ENCODE measurements at places on chromosomes 7 and 10.

DNA sequence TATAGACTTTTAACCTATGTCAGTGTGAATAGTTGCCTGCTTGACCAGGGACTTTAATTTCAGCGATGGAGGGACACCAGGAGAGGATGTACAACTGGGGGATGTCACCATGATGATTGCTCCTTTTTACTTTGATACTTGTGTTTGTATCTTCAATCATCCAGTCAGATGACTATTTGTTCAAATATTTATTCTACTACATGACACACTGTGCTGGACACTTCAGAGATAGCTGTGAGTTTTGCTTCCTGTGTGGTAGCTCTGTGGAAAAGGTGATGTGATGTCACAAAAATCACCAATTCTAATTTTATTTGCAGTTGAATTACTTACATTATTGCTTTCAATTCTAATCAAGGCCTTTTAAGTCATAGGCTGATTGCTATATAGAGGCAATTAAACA lies 62.7 kb upstream of the CREB5 start:
- no peak for DNase-seq

GRCh38 chr7:42935861-42936260 lies 3.7 kb downstream of the MRPL32 start:
- DNase-seq = no peak

DNA sequence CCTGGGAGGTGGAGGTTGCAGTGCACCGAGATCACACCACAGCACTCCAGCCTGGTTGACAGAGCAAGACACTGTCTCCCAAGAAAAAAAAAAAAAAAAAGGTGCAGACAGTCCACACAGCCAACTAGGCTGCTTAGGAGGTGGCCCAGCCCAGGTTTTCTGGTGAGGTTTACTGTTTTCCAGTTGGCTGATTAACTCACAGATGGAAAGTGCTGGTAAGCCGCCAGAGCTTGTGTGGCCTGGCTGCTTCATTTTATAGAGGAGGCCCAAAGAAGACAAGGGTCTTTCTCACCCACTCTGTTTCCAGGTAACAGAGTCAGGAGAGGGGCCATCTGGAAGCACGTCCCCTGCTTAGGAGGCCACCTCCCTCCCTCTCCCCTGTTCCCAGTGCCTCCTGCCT lies 6.2 kb downstream of the RHBDD2 start:
- no peak for DNase-seq

DNA sequence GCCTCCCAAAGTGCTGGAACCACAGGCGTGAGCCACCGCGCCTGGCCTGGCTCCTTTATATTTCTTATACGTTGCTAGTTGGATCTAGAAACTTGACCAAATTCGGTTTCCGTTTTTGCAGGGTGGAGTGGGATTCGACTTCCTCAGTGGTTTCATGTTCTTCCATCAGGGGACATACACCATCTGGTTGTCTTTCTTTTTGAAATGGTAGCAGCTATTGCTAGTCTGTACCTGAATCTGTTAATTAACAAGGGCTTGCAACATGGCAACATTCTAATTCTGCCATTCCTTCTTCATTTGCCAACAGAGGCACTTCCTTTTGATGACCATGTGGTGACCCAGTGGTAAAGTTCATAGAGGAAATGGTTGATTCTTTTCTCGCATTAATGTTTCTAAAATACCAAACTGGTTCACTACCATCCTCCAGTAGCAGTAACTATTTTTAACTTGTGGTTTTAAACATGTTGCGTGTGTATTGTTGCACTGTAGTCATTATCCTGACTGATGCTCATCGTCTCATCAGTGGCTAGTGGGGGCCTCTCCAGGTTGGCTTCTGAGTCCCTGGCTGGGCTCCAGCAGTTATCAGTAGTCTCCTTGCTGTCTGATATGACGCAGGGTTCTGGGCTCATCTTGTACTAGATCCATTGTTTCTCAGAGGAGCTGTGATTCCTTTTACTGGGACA lies 159.2 kb downstream of the RGS10 start:
- no peak for DNase-seq

- no peak for DNase-seq
These were observed 31.6 kb downstream of the COA1 start for GRCh38 chr7:43697690-43698089.

DNA sequence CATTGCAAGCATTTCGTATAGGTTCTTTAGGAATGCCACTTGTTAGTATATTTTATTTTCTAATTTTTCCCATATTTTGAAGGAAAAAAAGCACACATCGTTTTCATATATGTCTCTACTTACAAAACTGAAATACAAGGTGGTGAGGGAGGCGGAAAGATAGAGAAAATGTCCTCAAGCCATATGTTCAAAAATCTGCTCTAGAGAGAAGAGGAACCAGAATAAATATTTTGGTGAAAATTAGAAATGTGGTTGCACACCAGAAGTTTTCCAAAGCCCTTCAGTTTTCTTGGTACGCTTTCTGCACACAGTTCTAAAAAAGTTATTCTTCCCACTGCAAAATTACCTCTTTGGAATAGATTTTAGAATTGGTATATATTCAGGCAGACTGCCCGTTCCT lies 107.4 kb upstream of the RHOBTB1 start:
- DNase-seq = no peak

GRCh38 chr10:122458693-122459092 lies 2.7 kb upstream of the HTRA1 start:
- DNase-seq = no peak

DNA sequence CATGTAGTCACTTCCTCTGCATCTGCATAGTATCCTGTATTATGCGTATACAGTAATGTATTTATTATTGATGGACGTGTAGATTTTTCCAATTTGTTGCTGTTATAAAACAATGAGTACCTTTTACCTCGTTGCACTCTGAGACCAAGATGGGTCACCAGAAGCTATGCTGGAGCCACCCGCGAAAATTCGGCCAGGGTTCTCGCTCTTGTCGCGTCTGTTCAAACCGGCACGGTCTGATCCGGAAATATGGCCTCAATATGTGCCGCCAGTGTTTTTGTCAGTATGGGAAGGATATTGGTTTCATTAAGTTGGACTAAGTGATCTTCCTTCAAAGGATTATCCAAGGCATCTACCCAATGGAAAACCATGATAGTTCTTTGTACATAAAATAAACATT lies 1.0 kb downstream of the PSMC2 start:
- DNase-seq = no peak

GRCh38 chr10:10053051-10053450 lies 964.6 kb upstream of the CELF2 start:
- no peak for DNase-seq

DNA sequence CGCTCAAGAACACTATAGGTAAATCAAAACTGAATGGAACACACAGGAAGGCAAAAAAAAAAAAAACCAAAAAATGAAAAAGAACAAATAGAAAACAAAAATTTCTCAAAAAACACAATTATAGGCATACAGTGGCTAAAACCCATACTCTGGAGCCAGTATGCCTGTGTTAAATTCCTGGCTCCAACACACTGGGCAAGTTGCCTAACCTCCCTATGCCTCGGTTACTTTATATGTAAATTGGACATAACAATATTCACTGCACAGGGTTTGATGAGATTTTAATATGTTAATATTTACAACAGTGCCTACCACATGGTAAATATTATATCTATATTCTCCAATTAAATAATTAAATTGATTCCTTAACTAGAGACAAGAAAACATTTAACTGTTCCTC lies 217.1 kb downstream of the HTR7 start:
- DNase-seq = no peak

- DNase-seq = no peak
These were observed 3.6 kb upstream of the TBX20 start for GRCh38 chr7:35257251-35258124.

GRCh38 chr10:68471063-68471585 lies 649 bp downstream of the DNA2 start:
- no peak for DNase-seq

DNA sequence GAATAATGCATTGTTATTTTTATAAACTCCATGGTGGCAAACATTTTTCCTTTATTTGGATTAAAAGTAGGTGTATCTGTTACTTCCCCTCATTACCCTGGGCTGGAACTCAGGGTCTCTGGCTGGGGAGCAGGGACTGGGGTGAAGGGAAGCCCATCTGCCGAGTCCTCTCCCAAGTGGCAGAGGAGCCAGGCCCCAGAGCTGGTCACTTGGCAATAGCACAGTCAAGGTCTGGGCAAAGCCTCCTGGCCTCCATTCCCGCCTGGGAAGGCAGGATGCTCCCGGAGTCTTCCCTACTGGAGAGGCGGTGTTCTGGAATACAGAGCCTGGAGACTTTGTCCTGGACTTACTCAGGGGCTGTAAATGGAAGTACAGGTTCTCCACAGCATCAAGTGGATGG lies 76.2 kb downstream of the CDH23 start:
- DNase-seq = no peak

GRCh38 chr7:116970238-116970910 lies 17.1 kb downstream of the ST7 start:
- no peak for DNase-seq

- no peak for DNase-seq
These were observed 99.7 kb downstream of the CCSER2 start for GRCh38 chr10:84427903-84428650.

GRCh38 chr7:27614095-27614494 lies 48.6 kb downstream of the HIBADH start:
- no peak for DNase-seq

DNA sequence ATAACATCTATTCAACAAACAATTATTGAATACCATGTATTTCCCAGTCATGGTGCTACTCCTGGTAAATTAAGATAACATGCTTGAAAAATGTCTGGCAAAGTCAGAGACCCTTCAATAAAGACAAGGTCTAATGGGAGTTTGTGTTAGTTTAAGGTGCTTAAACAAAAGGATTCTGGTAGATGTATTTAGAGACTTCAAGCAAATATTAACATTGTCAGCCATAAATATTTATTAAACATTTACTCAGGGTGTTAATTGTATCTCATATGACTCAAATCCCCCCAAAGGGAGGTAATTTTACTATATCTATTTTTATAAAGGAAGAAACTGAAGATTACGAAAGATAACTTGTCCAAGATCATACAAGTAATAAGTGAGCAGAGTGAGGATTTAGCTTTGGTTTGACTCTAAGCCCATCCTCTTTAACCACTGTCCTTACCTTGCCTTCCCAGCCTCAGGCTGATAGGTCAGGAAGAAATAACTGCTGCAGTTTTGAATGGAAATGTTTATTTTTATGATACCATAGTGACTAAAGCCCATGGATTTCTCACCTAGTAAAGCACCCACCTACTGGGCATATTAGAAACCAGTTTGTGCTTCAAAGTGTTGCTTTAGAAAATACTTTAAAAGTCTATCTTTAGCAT lies 215.4 kb downstream of the COBL start:
- no peak for DNase-seq

DNA sequence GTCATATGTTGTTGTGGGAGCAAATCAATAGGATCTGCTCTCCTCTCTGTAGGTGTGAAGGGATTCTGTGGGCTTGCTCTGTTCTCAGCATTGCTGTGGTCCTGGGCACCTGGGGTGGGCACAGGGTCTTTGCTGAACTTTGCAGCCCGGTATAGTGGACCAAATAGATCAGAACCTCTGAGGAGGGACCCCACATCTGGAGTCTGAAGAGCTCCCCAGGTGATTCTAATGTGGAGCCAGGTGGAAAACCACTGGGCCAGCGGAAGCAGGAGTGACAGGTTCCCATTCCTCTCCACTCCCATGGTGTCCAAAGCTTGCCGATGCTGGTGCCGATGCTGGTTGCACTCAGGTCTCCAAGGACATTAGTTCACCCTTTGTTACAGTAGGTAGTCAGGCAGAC lies 257.2 kb downstream of the GLRX3 start:
- DNase-seq = no peak

DNA sequence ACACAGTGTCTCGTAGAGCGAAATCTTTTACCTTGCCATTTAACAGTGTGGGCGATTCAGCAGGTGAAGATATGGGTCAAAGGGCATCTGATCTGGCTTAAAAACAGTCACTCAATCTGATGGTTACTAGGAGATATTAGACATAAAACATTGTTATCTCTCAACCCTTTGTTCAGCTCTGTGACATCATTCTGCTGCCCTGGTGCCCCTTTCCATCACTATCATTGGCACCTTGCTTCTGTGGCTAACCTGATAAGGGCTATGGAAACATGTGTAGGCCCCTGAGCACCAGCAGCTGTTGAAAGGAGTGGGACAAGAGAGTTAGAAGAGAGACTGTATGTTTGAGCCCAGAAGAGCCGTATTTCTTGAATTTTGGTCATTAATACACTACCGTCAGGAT lies 650.3 kb downstream of the PHTF2 start:
- no peak for DNase-seq

GRCh38 chr7:45240273-45240771 lies 82.7 kb downstream of the RAMP3 start:
- no peak for DNase-seq

DNA sequence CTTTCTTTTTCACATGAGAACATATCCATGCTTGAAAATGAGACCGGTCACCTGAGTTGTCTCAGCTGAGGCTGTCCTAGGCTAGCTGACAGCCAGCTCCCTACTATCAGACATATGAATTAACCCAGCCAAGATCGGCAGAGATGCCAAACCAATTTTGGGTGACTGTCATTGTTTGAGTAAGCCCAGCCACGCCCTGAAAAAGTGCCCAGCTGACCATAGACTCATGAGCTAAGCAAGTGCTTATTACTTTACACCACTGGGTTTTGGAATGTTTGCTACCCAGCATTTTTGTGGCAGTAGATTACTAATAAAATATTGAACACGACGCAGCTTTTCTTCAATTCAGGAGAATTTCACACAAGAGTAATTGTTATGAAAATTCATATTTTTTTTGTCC lies 265.2 kb upstream of the LYZL1 start:
- DNase-seq = no peak

DNA sequence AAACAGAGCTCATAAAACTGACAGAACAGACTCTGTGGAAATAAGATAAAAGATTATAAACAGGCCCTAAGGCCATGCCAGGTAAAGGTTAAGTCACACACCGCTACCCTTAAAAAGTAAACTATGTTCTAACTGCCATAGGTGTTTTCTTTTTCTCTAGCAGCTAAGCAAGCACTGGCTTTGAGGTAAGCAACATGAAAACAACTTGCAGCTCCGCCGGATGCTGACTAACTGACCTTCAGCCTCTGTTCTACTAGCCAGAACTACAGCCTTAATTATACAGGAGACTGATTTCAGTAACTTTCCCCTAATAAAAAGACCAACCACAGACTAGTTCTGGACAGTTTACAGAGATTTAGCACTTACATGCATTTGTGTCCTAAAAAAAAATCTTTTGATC lies 708.3 kb downstream of the CCSER2 start:
- no peak for DNase-seq

DNA sequence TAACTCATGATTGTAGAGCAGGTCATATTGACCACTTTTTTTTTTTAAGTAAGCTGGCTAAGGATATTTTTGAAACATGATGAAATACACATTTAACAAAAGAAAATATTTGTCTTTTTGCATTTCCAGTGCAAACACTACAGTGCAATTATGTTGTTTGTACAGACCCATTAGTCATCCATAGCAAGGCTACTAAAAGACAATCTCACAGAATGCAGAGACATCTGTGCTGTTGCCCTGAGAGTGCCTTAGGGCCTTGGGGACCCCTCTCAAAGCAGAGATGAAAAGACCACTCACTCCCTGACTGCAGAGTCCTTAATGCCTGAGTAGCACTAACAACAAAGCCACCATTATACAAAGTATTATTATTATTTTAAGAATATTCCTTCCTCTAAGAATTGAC lies 104.5 kb downstream of the NRCAM start:
- DNase-seq = no peak
